AML-193 (cell line): ENCODE measurements at places on chromosomes 4 and X.

GRCh38 chr4:13306356-13306755, 177.8 kb downstream of the RAB28 start:
- DNase-seq = no peak

- no peak for DNase-seq
Observed at GRCh38 chr4:162352580-162353107, 188.8 kb upstream of the FSTL5 start.

GRCh38 chrX:110401135-110401534, 42.5 kb downstream of the RTL9 start:
- DNase-seq = no peak

- DNase-seq = no peak
Observed at GRCh38 chrX:152824841-152825374, 5.6 kb downstream of the CETN2 start.
